ENCODE measurements at places on chromosomes 12 and 14.

- peaks cover 29% of the 10 kb centered on the region for H3K27me3 ChIP-seq
- DNase-seq = no peak
- no peak overlapping the region for H3K4me3 ChIP-seq
- H3K36me3 ChIP-seq = no peaks in the 10 kb centered on the region
Observed at GRCh38 chr14:104090071-104090748, 4.7 kb downstream of the ASPG start.

- peak; percentile 25 for DNase-seq
- H3K4me3 ChIP-seq = no peak overlapping the region
- H3K36me3 ChIP-seq = peaks cover 12% of the 10 kb centered on the region
- peaks cover 74% of the 10 kb centered on the region for H3K4me1 ChIP-seq
- H3K27me3 ChIP-seq = no peaks in the 10 kb centered on the region
Observed at GRCh38 chr12:111445726-111446581, 40.2 kb downstream of the SH2B3 start.

DNA sequence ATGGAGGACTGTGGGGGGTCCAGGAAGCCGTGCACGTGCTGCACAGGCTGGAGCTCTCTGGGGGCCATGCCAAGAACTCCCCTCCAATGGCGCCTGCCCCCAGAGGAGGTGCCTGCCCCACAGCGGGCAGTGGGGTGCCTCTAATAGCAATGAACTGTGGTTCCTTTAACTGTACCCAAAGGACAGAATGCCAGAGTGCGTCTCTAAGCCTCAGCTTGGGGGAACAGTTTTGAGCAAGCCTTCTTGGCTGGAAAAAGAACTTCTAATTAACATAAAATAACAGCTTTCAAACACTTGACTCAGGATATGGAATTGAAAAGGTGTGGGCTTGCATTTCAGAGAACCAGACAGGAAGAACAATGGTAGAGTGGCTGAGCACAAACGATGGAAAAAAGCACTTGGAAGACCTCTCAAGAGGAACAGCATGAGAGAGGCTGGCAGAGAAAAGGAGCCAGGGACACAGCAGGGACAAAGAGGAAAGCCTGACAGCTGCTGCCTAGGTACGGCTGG is 195.6 kb downstream of the TTC7B start:
- DNase-seq = no peak
- no peaks in the 10 kb centered on the region for H3K36me3 ChIP-seq
- H3K4me3 ChIP-seq = no peak overlapping the region
- H3K27me3 ChIP-seq = no peaks in the 10 kb centered on the region
- H3K27ac ChIP-seq = no peak overlapping the region

GRCh38 chr12:91104812-91105466 is 6.4 kb downstream of the LUM start:
- H3K4me3 ChIP-seq = no peak overlapping the region
- H3K27ac ChIP-seq = no peak overlapping the region
- H3K36me3 ChIP-seq = no peaks in the 10 kb centered on the region
- DNase-seq = no peak
- no peaks in the 10 kb centered on the region for H3K27me3 ChIP-seq

- no peaks in the 10 kb centered on the region for H3K27me3 ChIP-seq
- no peaks in the 10 kb centered on the region for H3K36me3 ChIP-seq
Observed at GRCh38 chr14:45679853-45680252, 426.9 kb upstream of the MIS18BP1 start.

DNA sequence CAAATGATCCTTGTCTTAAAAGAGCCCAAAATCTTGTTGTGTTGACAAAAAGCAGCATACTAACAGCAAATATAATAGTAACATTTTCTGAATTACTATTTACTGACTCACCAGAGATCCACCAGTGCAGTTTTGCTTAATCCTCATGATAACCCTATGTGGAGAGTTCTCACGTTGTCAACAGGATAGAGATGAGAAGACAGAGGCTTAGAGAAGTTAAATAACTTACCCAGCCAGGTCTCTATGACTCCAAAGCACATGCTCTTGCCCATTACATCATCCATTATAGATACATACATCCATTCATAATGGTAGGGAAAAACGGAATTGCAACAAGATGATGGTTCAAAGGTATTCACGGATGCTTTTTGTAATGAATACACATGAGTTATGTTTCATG is 111.9 kb downstream of the PAX9 start:
- H3K4me3 ChIP-seq = no peak overlapping the region
- no peaks in the 10 kb centered on the region for H3K4me1 ChIP-seq
- no peaks in the 10 kb centered on the region for H3K36me3 ChIP-seq

DNA sequence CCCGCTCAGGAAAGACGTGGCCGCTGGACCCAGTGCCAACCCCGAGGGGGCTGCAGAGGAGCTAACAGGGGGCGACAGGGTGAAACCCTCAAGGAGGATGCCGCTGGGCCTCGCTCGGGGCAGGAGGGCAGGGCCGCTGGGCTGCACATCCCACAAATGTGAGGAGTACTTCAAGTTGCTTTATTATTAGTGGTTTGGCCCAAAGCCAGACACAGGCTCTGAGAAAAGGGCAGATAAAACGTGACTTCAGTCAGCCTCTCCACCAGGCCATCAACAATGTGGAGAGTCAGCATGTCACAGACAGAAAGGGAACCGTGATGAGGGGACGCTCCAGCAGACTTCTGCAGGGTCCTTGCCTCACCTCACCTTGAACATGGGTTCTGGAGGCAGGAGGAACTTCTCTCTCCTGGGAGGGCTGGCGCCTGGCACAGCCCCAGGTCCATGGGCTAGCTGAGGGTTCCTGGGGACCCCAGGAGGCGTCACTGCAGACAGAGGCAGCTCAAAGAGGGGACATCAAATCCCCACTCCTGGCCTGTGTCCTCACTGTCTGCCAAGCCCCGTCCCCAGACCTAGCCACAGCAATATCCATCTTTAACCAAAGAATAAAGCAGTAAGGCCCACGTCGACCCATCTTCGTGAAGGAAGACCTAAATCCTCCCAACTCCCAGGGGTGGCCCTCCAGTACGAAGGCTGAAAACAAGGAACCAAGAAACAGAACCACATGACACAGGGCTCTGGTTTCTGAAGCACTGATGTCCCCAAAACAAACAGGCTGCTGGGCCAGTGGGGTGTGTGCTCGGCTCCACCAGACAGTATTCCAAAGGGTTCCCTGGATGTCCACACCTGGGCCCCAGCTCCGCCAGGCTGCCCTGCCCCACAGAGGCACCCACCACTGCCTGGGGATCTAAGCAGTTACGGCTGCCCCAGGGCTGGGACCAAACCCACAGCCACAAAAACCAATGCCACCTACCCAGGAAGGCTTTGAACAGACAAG is 35.1 kb downstream of the CCDC85C start:
- H3K27ac ChIP-seq = no peak overlapping the region
- no peak overlapping the region for H3K4me3 ChIP-seq
- no peaks in the 10 kb centered on the region for H3K36me3 ChIP-seq
- no peaks in the 10 kb centered on the region for H3K27me3 ChIP-seq
- DNase-seq = no peak

GRCh38 chr12:870378-870777 is 79.1 kb downstream of the RAD52 start:
- H3K36me3 ChIP-seq = peaks cover 68% of the 10 kb centered on the region
- DNase-seq = no peak
- no peak overlapping the region for H3K27ac ChIP-seq
- no peak overlapping the region for H3K4me3 ChIP-seq
- H3K4me1 ChIP-seq = peaks cover 5% of the 10 kb centered on the region

DNA sequence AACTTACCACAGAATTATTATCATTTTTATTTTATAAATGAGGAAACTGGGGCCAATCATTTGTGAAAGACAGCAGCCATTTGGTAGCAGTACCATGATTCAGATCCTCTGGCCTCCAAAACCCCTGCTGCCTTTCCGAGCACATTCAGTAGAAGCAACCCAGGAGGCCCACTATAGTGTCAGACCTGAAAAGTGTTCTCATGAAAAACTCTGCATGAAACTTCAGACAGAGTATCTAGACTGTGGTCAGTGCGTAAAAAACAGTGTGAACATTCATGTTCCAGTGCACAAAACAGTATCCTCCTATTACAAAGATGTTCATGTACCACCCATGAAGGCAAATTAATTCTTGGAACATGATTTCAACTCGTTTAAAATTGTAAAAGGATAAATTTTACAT is 112.0 kb downstream of the EPS8 start:
- no peaks in the 10 kb centered on the region for H3K4me1 ChIP-seq
- no peak overlapping the region for H3K27ac ChIP-seq
- no peaks in the 10 kb centered on the region for H3K27me3 ChIP-seq
- H3K36me3 ChIP-seq = no peaks in the 10 kb centered on the region

- DNase-seq = no peak
- H3K27me3 ChIP-seq = no peaks in the 10 kb centered on the region
- H3K4me1 ChIP-seq = no peaks in the 10 kb centered on the region
- H3K36me3 ChIP-seq = no peaks in the 10 kb centered on the region
Observed at GRCh38 chr12:64293654-64294364, 71.7 kb upstream of the KICS2 start.

DNA sequence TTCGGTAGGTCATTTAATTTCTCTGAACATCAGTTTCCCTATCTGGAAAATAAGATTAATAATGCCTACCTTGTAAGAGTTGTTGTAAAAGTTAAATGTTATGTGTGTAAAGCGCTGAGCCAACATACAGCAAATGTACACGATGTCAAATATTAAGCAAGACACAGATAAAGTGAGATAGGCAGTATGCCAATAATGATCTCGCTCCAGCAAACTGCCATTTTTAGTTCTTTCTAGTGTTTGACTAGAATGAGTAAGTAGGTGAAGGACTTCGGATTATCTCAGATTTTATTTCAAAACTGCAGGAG is 840 bp downstream of the DHRS7 start:
- H3K27me3 ChIP-seq = no peaks in the 10 kb centered on the region
- peak overlapping the region; percentile 92 for H3K4me3 ChIP-seq
- DNase-seq = no peak
- peaks cover 58% of the 10 kb centered on the region for H3K4me1 ChIP-seq
- peak overlapping the region; percentile 99 for H3K27ac ChIP-seq
- H3K36me3 ChIP-seq = peaks cover 25% of the 10 kb centered on the region

DNA sequence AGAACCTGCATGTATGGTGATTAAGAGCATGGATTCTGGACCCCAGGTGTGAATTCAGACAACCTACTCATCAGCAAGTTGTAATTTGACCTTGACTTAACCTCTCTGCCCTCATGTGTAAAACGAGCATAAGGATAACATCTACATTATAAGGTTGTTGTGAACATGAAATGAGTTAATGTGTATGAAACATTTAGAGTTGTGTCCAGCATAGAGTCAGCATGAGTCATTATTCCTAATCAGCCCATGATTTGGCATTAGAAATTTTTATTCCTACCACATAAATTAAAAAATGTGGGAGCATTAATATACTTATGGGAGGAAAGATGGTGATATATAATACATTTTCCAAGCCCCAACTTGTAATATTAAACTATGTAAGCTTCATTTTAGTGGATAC is 95.9 kb upstream of the DDHD1 start:
- peaks cover 11% of the 10 kb centered on the region for H3K4me1 ChIP-seq
- no peaks in the 10 kb centered on the region for H3K36me3 ChIP-seq
- DNase-seq = no peak
- H3K27me3 ChIP-seq = no peaks in the 10 kb centered on the region
- H3K4me3 ChIP-seq = no peak overlapping the region

GRCh38 chr14:45136399-45136798 is 669 bp downstream of the FANCM start:
- peaks cover 42% of the 10 kb centered on the region for H3K4me1 ChIP-seq
- H3K36me3 ChIP-seq = no peaks in the 10 kb centered on the region
- peak overlapping the region; percentile 95 for H3K27ac ChIP-seq
- no peak for DNase-seq

GRCh38 chr12:102757882-102758226 is 159.2 kb downstream of the PAH start:
- no peaks in the 10 kb centered on the region for H3K36me3 ChIP-seq
- H3K27ac ChIP-seq = no peak overlapping the region
- no peak for DNase-seq
- H3K4me1 ChIP-seq = no peaks in the 10 kb centered on the region
- H3K27me3 ChIP-seq = no peaks in the 10 kb centered on the region
- no peak overlapping the region for H3K4me3 ChIP-seq

DNA sequence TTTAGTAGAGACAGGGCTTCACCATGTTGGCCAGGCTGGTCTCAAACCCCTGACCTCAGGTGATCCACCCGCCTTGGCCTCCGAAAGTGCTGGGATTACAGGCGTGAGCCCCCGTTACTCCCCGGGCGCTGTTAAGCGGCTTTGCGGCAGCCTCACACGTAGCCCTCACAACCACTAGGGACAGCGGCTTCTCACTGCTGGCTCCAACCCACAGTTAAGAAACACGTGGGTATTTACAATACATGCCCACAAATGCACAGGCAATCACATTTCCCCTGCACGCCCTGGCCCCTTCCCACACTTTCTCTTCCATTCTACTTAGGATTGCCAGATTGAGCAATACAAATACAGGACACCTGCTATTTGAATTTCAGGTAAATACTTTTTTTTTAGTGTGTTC is 37.0 kb upstream of the EIF5 start:
- H3K4me3 ChIP-seq = no peak overlapping the region
- H3K4me1 ChIP-seq = no peaks in the 10 kb centered on the region
- no peak for DNase-seq
- no peak overlapping the region for H3K27ac ChIP-seq
- no peaks in the 10 kb centered on the region for H3K36me3 ChIP-seq
- no peaks in the 10 kb centered on the region for H3K27me3 ChIP-seq

GRCh38 chr12:95323212-95323611 is 105.6 kb downstream of the VEZT start:
- H3K4me3 ChIP-seq = no peak overlapping the region
- no peak overlapping the region for H3K27ac ChIP-seq
- H3K4me1 ChIP-seq = no peaks in the 10 kb centered on the region
- no peaks in the 10 kb centered on the region for H3K36me3 ChIP-seq
- H3K27me3 ChIP-seq = no peaks in the 10 kb centered on the region

All from gastrocnemius medialis (tissue), 4 donors.